ENCODE measurements at places on chromosomes 5 and 9.

GRCh38 chr9:128081056-128081455 lies 13.0 kb downstream of the SLC25A25 start:
- no peak for DNase-seq

GRCh38 chr5:2129568-2130272 lies 247.0 kb upstream of the IRX4 start:
- DNase-seq: no peak

GRCh38 chr9:3842839-3843238 lies 317.0 kb upstream of the RFX3 start:
- DNase-seq: no peak

- no peak for DNase-seq
Observed at GRCh38 chr9:113543296-113543981, 79.9 kb downstream of the RGS3 start.

GRCh38 chr9:113631137-113631765 lies 167.7 kb downstream of the RGS3 start:
- DNase-seq: no peak

DNA sequence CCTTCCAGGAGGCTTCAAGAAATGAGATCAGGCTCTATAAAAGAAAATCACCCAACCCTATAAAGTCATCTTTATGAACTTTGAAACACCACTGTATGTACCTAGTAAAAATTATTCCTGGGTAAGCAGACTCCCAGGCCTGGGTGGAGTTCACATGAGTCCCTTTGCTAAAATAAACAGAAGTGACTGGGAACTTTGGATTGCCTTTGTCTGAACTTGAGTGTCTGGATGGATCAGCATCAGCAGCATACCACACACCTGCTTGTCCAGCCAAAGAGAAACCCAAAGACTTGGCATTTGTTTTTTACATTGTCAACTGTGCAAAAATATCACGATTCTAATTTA lies 79.6 kb upstream of the CDKN2B start:
- no peak for DNase-seq

- no peak for DNase-seq
Observed at GRCh38 chr9:74765481-74765971, 122.2 kb downstream of the TRPM6 start.

- no peak for DNase-seq
Observed at GRCh38 chr5:84125216-84125615, 259.5 kb downstream of the EDIL3 start.

DNA sequence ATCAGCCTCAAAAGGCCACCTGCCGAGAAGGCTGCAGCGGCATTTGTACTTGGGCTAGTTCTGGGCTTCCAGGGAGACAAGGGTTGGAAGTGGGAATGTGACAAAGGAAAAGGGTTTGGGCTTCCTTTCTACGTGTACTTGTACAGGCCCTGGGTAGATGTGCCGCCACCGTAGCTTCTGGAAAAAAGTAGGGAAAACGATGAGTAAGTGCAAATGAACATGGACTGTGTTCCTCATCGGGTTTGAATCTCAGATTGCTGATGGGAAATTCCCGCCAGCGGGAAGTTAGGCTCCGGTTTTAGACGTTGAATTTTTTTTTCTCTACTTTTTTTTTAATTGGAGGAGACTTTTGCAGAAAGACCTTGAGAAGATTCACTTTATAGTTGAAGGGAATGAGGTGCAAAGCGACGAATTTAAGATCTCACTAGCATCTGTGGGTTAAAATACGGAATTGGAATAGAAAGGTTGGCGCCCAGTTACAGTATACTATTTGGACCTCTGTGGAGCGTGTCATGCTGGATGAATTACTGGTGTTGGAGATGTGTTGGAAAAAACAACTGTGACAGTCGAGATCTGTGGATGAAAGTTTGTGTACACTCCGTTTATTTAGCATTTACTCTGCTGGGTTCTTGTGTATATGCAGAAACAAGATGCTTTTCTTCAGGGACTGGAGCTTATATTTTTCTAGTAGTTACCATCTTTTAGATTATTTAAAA lies 1.2 kb downstream of the G3BP1 start:
- no peak for DNase-seq

DNA sequence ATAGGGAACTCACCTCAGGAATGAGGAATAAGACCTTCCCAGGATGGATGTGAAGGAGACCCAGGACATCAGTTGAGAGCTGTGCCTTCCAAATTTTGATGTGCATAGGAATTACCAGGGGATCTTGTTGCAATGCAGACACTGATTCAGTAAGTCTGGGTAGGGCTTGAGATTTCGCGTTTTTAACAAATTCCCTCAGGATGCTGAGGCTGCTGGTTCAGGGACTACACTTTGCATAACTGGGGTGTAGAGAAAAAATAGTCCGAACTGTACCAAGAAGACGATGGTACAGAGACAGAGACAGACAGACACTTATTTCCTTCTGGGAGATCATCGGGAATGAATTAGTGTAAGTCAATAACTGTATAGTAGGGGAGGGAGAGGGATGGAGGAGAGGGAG lies 82.3 kb upstream of the FREM1 start:
- no peak for DNase-seq

GRCh38 chr5:2293906-2294305 lies 411.2 kb upstream of the IRX4 start:
- no peak for DNase-seq

GRCh38 chr5:10602031-10602806 lies 38.3 kb downstream of the ANKRD33B start:
- no peak for DNase-seq

DNA sequence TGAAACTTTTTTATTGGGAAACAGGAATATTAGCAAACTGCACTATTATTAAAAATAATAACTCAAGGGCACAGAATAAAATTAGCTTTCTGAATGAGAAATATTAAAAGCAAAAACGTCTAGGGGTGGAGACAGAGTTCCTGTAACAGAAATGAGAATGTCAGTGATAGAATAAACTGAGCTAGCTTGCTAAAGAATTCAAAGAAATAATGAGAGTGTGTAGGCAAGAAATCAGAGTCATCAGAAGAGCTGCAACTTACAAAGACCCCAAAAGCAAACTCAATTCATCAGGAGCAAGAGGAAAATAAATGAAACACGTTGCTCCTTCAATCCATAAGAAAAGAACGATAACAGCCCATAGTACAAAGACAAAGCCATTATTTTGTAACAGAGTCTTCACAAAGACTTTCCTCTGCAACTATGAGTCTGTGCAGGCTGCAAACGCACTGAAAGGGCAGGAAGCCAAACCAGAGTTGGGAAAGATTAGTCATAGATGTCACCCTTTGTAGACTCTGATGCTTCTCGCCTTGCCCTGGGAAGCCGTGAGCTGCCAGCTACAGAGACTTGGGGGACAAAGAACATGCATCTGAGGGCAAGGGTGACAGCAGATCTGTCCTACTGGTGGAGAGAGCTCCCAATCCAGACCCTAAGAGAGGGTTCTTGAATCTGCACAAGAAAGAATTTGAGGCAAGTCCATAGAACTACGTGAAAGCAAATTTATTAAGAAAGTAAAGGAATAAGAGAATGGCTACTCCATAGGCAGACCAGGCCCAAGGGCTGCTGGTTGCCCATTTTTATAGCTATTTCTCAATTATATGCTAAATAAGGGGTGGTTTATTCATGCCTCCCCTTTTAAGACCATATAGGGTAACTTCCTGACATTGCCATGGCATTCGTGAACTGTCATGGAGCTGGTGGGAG lies 40.8 kb downstream of the SHC3 start:
- no peak for DNase-seq

DNA sequence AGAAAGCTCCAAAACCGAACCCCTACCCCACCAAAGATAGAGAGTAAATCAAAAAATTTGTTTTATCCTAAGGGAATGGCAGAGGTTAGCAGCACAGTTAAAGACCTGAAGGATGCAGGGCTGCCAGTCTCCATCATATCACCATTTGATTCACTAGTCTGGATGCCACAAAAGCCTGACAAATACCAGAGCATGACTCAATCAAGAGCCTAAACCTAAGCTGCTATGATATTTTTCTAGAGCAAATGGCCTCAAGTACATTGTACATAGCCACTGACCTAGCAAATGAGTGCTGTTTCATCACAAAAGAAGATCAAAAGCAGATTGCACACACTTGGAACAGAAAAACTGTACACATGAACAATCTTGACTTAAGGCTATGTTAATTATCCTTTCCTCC lies 48.0 kb downstream of the DPYSL3 start:
- DNase-seq: no peak

GRCh38 chr5:5584236-5584745 lies 161.8 kb downstream of the ICE1 start:
- DNase-seq: no peak

DNA sequence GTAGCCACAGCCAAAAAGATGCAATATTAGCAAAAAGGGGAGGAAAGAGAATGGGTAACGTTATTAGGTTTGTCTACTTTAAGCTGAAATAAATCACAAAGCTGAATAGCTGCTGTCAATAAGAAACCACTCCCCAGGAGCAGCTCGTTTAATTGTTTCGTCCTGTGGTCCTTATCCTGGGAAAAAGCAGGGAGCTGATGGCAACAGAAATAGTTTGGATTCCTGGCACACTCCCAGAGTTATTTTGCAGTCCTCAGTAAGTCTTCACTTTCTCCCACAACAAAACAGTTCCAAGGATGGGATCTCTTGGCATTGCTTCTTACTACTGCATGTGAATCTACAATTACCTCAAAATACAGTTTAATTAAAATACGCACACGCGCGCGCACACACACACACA lies 28.8 kb downstream of the FRMD3 start:
- DNase-seq: no peak

- DNase-seq: no peak
Observed at GRCh38 chr5:52502460-52502999, 285.2 kb upstream of the ITGA1 start.

DNA sequence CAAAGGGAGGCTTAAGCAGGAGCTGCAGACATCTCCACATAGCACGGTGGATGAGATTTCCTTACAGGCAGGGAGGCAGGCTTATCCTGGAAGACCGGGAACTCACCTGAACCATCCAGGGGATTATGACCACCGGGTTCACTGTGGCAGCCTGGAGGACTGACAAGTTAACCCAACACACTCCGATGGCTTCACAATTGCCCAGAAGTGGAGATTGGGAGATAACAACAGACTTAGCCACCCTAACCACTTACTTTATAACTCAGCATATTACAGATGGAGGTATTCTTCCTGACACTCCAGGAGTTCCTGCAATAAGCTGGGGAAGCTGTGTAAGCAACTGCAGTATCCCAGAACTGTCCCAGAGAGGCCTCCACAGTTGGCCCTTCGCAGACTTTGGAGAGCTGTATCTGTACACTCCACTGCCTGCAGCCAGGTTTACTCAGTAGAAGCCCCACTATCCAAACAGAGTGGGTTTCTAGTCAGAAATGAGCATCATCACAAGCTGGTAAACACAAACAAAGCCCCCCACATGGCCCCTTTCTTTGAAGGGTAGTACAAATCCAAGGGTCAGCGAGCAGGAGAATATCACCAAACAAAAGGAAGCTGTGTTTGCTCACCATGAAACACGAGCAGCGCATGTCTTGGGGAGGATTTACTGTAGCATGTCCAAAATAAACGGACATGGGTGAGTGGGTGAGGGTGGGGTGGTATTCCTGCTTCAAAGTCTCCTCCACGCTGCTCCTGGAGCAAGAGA lies 462.2 kb downstream of the RASEF start:
- no peak for DNase-seq

- DNase-seq: no peak
Observed at GRCh38 chr5:180792287-180792964, 10.2 kb downstream of the MGAT1 start.

DNA sequence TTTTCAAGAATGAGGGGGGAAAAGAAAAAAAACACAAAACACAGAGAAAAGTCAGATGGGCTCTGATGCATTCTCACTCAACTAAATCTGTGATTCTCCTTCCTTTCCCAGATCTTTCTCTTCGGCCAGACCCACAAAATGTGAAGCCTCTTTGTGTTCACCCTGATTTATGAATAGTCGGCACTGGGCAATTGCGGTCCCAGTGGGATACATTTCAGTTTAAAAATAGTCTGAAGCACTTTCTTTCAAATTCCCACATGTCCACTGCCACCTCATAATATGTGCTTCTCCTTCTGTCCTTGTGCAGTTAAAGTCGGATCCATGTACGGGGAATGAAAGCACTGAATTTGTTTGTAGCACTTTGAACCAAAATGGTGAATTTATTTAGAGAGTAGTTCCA lies 995.4 kb upstream of the WWC1 start:
- DNase-seq: no peak

- no peak for DNase-seq
Observed at GRCh38 chr9:72478966-72479365, 42.4 kb upstream of the TMC1 start.

GRCh38 chr9:134558124-134558905 lies 83.3 kb upstream of the COL5A1 start:
- no peak for DNase-seq

DNA sequence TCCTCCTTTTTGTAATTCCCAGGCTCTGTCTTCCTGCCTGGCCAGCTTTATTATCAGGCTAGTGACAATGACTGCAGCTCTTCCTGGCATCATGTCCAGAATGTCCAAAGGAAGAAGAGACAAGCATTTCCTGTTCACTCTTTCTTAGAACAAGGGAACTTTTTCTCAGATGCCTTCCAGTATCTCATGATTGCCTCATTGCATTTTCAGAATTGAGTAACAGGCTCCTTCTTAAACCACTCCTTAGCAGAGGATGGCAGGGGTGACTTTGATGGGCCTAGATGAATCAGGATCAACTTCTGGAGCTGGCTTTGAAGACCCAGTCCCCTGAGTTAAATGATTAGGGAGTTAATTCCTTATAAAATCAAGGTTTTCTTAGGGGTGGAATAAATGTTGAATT lies 92.9 kb upstream of the RASGRF2 start:
- no peak for DNase-seq

- no peak for DNase-seq
Observed at GRCh38 chr9:38384990-38385848, 7.3 kb upstream of the ALDH1B1 start.

- DNase-seq: no peak
Observed at GRCh38 chr5:132680780-132681475, 7.1 kb downstream of the IL4 start.

DNA sequence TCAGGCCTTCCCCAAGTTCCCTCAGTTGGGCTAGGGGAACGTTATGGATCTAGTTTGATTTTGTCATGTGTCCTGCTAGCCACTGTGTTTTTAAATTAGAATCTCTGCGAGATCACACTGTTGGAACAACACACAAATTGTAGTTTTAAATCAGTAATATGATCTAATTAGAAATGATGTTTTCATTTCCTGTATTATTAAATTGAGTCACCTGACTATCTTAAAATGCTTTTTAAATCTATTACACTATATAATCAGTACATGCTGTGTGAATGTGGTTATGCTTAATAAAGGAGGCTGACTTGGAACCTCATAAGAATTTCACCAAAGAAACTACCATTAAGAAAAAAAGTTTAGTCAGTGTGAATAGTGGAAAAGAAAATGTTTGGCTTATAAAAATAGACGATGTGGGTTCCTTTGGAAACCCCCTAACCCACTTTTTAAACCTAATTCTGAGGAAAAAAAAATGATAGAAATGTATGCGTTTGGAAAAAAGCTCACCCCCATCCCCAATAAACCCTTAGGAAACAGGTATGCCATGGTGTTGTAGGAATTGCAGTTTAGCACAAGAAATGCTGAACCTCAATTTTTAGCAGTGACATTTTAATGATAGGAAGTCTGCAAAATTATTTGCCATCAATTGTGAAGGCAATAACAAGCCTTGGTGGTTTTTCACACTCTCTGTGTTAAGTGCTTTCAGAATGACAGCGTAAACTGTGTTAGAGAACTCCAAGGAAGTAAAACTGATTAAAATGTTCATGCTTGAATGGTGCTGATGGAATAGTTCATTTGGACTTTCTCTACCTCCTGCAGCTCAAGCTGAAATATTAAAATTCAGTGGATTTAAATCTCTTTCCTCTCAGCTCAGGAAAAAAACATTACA lies 59.0 kb downstream of the TLE4 start:
- DNase-seq: no peak

Measured in GM10248 (cell line).